ENCODE measurements at places on chromosomes 2 and 18.

- no peak for DNase-seq
These were observed 25.2 kb downstream of the TRABD2A start for GRCh38 chr2:84855731-84856130.

GRCh38 chr2:26477911-26478253 is at the start of gene OTOF:
OTOF (minus strand) TSS chr2:26478124.
- DNase-seq, result no peak

- no peak for DNase-seq
These were observed 67.2 kb upstream of the ACYP2 start for GRCh38 chr2:54048117-54048785.

DNA sequence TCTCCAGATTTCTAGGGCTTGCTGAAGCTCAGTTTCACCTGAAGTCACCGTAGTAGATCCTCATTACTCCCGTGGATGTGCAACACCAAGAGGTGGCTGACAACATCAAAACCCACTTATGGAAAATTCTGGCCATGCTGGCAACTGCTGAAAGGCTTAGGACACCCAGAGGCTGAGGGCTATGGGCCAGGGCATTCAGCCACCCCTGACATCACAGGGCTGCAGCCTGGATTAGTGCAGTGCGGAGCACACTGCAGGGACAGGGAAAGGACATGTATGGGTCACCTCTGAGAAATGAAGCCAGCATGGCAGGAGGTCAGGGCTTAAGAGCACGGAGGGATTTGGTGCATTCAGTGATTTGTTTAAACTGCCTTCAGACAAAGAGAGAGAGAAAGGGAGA is 300.6 kb downstream of the TDRD15 start:
- DNase-seq, result no peak

- DNase-seq, result no peak
These were observed 607 bp downstream of the LAMA3 start for GRCh38 chr18:23689616-23690504.

GRCh38 chr2:7407001-7407400 is 489.8 kb downstream of the RNF144A start:
- DNase-seq, result no peak

GRCh38 chr18:35469725-35470124 is 28.0 kb downstream of the INO80C start:
- no peak for DNase-seq

- no peak for DNase-seq
These were observed 533 bp downstream of the CXCR4 start for GRCh38 chr2:136117391-136117841.

- no peak for DNase-seq
These were observed 56.2 kb upstream of the SLC16A14 start for GRCh38 chr2:230124757-230125431.

GRCh38 chr2:230225486-230225885 is at the start of gene SP140:
SP140 (plus strand) TSS chr2:230225736; CDS start chr2:230225845, 109 bp downstream.
- DNase-seq, result no peak

GRCh38 chr2:26237868-26238267 is 6.6 kb downstream of the HADHA start:
- DNase-seq, result no peak

DNA sequence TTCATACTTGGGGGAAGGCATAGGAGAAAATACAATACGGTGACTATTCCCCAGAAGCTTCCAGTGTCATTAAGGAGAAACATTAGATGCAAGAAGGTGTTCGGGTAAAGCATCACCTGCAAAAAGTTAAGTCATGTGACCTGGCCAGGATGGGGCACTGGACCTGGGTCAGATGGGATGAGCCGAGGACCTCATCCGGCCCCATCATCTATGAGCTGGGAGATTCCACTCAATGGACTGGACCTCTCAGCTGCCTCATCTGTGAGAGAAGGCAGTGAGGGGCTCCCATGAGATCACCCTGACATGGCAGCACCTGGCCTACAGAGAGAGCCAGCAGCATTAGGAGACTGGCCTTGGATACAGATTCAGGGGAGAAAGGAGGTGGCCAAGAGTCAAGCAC is 111.4 kb upstream of the TEX51 start:
- DNase-seq, result no peak

DNA sequence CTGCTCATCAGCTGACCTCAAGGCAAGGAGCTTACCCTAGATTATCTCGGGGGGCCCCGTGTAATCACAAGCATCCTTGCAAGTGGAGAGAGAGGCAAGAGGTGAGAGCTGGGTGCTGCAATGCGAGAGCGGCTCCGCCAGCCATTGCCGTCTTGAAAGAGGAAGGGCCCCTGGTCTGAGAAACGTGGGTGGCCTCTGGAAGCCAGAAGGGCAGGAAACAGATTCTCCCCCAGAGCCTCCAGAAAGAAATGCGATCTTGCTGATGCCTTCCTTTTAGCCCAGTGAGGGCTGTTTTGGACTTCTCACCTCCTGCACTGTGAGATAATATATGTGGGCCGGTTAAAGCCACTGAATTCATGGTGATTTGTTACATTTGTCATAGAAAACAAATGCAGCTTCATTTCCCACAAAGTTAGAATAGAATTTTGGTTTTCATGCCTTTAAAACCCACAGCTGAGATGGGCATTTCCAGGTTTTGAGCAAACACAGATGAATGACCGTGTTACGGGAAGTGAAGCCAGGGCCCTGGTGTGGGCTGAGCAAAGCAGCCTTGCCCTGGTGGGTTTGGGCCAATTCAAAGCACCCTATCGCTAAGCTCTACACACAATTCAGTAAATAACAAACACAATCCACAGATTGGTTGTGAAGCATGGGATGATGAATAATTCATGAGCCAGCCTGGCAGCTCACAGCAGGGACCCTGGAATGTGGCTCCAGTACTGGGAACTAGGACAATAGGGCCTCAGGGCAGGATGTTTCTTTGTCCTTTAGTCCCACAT is 319.9 kb upstream of the HS6ST1 start:
- DNase-seq, result no peak

DNA sequence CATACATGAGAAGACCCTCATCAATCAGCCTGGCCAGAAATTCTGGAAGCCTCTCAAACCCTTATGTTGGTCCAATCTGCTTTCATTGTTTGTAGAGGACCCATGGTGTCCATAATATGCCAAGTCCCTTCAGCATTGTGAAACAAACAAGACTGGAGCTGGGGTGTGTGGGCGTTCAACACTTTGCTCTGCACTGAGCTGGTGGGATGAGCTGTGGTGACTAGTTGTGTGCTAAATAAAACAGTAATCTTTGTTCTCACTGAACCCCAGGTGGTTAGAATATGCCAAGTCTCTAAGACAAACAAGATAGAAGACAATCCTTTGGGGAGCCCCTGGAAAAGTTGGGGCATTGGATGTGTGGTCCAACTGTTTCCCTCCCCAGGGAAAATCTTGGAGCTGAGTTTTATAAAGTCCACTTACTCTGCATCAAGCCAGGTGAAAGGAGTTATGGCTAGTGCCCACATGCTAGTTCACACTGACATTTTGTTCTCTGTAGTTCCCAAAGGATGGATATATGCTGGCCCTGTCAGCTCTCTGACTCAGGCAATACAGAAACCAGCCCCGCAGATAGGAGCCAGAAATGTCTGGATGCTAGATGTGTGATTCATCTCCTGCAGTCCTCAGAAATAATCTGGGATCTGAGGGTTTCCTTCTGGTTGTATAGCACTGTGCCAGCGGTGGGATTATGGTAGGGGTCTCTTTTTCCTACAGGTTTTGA is 260.2 kb downstream of the TMX3 start:
- DNase-seq, result no peak

- no peak for DNase-seq
These were observed 23.8 kb upstream of the SLC20A1 start for GRCh38 chr2:112621790-112622527.

DNA sequence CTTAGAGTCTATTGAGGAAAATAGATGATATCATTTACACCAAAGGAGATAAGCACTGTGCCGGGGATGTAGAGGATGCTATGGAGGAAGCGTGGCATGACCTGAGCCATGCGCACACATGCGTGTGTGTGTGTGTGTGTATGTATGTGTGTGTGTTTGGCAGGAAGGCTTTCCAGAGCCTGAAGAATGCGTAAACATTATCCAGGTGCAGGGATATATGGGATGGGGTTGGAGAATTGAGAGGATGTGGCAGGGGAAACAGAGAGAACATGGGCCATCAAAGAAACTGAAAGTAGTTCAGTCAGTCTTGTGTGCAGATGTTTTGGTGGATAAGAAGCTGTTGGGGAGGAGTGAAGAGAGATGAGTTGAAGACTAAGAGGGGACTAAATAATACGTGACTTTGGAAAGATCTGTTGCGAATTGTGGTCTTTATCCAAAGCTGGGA is 9.3 kb upstream of the STAT1 start:
- DNase-seq, result no peak

DNA sequence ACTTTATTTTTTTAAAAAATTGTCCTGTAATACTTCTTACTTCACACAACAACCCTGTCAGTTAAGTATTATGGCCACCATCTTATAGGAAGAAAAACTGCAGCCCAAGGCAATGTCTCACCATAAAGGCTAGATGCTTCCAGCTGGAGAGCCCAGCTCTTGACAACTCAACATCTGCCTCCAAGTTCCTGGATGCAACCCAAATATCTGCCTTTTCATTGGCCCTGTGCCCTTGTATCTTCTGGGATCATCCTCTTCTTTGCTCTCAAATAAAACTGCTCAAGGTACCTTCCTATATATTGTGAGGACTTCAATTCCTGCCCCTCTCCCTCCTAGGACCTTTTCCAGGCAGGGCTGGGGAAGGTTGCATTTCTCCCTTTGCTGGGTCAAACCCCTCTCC is 69.5 kb downstream of the BIN1 start:
- DNase-seq, result no peak

GRCh38 chr2:11808016-11808400 is 61.6 kb downstream of the LPIN1 start:
- no peak for DNase-seq

- DNase-seq, result no peak
These were observed 9.3 kb downstream of the CHCHD5 start for GRCh38 chr2:112593736-112594135.

GRCh38 chr2:240302041-240302440 is 133.4 kb upstream of the GPC1 start:
- no peak for DNase-seq

- no peak for DNase-seq
These were observed 104.0 kb upstream of the REV1 start for GRCh38 chr2:99593692-99594427.

DNA sequence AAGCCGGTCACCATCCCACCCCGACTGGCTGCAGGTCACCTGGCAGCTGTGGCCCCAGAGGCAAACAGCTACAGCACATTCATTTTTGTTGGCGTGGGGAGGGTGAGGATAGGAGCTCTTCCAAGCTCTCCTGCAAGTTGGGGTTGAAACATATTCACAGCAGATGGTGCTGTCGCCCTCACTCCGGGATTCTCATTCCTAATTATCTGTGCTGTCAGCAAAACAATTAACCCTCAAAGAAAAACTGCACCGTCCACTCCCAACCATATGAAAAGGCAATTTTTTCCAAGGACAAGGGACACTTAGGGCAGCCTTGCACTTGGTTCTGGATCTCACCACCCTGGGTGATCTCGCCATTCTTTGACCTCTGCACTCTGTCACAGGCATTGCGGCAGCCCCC is 68.6 kb downstream of the ZBTB7C start:
- no peak for DNase-seq

DNA sequence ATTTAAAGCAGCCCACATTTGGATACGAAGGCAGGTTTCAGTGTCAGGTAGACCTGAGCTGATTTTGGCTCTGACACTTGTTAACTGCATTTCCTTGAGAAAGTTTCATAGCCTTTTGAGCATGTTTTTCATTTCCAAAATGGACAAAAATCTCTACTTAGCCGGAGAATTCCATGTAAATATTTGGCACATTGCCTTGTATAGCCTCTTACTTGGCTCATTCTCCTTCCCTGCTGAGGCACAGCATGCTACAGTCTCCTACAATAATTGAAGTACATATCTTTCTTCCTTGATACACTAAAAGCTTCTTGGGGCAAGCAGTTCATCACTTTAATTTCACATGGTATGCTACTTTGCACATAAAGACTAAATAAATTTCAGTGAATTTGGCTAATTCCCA is 772.2 kb upstream of the CHAC2 start:
- no peak for DNase-seq

GRCh38 chr2:240711296-240711695 is 19.6 kb downstream of the AQP12A start:
- DNase-seq, result no peak

GRCh38 chr2:67516362-67516761 is 119.2 kb downstream of the ETAA1 start:
- no peak for DNase-seq

DNA sequence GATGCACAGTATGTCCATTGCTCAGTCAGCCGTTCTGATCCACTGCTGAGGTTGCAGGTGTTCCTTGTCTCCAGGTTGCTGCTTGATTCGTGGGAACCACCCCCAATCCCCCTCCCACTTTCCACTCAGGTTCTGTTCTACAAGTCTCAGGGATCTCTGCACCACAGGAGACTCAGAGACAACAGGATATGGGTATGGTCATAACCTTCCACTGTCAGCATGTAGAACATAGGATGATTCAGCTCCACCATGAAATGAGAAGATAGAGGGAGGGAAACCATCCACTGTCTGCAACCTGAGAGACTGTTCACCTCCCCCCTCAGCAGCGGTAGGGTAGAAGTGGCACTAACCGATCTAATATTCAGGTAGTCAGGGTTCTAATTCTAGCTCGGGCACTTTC is 19.0 kb upstream of the KLF7 start:
- DNase-seq, result no peak

DNA sequence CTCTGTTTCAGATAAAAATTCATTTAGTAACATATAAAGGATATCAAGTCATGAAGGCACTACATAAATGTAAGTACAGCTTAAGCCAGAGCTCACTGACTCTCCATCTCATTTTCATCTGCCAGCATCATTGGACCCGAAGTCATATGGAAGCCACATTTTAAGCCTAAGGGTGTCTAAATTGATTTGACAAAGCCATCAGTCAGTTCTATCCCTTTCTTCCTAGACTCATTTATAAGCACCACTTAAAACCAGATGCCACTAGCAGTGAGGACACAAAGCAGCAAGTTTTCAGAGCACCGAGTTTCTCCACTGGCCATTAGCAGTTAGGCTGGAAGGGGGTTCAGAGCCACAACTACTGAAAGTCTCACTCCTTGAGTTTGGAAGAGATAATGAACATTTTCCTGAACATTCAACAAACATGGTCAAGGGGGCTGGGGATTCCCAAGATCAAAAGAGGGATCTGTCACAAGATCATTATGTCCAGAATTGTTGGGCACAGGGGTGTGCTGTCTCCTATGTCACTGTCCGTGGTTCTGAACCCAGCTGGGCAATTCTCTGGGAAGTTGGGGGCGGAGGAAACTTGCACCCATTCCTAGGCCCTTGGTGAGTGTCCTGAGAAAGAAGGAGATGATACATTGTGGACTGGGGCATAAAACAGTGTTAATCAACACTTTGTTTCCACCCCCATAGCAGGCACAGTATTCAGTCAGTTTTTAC is 158.5 kb upstream of the LMAN1 start:
- no peak for DNase-seq

DNA sequence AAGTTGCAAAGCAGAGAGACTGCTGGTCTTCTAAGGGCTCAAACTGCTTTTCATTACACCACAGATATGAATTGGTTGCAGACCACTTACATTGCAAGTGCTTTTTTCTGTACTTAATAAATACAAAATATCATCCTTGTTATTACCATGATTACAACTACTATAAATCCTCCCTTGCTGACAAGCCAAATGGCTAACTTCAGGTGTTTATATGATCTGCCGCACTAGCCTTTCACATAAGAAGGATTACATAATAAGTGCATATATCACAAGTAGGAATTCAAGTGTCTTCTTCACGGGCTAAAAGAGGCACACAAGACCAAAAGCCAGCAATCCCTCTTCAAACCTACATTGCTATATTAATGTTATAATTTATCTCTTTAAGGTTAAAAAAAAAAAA is 373.0 kb downstream of the ZEB2 start:
- no peak for DNase-seq
